Hindlimb muscle (tissue), 1 donor: ENCODE measurements at places on chromosomes 3 and 15. TPM values are rescaled to one million over a fixed set of nuclear protein-coding genes. Genes with fewer than 3 reads are reported as not detected.

DNA sequence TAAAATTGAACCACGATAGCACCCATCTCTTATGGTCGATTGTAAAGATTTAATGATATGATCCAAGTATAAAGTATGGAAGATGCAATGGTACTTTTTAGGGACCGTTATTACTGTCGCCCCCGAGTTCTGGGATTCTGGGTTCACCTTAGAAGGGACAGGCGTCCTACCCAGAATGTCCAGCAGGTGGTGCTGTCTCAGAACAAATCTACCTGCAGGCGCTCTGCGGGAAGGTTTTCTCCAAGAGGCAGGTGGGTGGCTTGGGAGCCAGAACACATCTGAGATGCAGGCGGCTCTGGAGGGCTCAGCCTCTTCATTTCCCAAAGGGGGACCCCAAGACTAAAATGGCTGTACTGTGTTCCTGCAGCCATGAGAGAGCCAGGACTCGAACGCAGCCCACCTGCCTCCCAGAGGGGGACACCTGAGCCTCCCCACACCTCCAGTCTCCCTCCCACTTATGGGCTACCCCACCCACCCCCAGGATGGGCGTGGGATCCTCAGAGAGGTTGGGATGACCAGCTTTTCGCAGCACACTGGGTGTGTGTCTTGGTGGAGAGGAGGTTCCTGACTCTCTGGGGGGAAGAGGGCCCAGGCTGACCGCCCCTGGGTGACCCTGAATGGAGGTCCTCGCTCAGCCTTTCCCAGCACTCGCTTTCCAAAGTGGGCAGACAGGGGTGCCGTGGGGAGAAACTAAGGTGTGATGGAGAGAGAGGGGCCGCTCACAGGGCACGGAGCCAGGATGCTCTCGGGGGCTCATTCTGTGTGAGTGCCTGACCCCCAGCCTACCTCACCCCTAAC, 28.1 kb upstream of the CORO2B start:
- peak; percentile 56 for DNase-seq

DNA sequence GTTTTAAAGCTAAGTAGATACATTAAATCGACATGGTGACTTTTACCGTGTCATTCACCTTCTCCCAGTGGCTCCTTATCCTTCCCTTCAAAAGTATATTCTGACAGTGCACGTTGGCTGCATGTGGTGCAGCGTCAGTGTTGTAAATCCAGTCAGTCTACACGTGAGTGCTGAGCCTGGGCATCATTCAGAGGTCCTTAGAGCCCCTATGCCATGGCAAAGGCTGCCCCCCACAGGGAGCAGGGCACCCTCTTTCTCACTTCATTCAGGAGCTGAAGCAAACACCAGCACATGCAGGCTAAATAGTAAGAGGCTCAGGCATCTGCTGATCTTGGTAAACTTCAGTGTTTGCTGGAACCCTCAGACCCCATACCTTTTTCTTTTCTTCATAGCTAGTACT, 43.3 kb downstream of the RASGRP1 start:
- DNase-seq = no peak

DNA sequence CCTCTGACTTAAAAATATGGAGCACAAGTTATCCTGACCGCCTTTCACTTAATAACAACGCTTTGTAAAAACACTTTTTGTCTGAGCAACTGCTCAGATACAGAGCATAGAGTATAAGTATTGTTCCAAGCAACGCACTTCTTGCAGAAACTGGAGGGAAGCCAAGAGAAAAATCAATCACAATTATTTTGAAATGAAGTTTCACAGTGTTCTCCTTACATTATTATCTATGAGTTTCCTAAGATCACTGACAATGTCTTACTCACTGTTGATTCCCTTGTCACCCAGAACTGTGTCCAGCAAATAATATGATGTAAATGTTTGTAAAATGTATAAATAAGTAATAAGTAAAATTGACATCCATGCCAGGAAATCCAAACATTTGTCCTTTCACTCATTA, 184.6 kb upstream of the GPR149 start:
- DNase-seq = no peak

DNA sequence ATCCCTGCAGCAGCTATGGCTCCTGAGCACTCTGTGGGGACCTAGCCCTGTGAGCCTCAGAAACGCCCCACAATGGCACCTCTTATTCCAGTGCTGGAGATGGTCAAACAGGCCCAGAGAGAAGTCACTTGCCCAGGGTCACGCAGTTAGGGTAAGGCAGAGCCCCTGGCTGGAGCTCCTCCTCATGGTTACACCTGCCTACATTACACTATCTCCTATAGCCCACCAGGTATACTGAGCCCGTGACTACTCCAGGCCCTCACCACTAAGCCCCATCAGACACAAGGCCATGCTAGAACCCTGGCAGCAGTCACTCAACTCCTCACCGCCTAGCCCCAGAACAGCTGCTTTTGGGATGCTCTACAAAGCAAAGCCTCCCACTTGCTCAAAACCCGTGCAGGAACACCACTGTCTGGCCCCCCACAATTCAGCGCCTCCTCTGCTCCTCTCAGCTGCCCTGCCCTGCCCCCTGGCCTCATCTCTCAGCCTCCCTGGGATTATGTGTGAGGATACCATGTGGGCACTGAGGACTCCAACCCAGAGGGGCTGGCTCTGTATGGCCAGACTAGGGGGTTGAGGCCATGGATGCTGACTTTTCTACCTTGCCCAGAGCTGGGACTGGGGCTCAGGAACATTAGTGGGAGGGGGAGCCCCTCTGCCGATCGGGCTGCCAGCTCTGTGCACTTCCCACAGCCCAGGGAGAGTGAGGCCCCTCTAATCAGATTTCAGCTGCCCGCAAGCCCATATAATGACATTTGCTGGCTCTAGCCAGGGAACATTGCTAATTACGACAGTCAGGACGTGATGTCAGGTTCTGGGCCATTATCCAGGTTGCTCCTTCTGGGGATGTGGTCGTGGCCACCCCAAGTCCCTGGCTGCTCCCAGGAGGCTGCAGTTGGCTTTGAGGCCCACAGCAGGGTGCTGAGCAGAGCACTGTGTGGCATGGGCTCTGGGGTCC, 4.0 kb downstream of the NT5DC2 start:
- no peak for DNase-seq

- DNase-seq = no peak
These were observed 102.5 kb downstream of the SST start for GRCh38 chr3:187567661-187568121.

DNA sequence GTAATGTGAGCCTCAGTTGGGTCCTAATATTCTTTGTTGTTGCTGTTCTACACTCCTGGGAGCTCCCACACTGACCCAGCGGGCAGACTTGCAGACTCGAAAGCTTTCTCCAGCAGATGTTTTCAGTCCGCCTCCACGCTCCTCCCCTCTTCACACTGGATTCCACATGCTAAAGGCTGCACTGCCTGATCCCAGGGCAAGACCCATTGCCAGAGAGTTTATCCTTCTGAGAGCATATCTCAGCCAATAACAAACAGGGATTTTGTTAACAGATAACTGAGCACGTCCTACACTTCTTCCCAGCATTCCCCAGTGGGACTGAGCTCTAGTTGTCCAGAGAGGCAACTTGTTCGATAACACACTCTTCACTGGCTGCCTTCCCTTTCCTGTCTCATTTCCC, 8.0 kb upstream of the COL6A6 start:
- DNase-seq = peak; percentile 74

- DNase-seq = no peak
These were observed 241.9 kb upstream of the TOPAZ1 start for GRCh38 chr3:43999728-44000319.

- DNase-seq = no peak
These were observed 41.9 kb upstream of the CD200R1L start for GRCh38 chr3:112888381-112889085.

DNA sequence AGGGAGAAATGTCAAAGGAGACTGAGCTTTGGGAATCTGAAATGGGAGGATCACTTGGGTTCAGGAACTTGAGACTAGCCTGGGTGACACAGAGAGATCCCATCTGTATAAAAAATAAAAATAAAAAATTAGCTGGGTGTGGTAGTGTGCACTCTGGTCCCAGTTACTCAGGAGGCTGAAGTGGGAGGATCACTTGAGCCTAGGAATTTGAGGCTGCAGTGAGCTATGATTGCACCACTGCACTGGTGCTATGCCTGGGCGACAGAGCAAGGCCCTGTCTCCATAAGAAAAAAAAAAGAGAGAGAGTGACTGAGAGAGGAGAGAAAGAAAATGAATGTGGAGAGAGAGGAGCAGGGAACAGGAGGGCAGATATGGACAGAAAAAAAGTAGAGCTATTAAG, 72.8 kb downstream of the SENP2 start:
- no peak for DNase-seq

DNA sequence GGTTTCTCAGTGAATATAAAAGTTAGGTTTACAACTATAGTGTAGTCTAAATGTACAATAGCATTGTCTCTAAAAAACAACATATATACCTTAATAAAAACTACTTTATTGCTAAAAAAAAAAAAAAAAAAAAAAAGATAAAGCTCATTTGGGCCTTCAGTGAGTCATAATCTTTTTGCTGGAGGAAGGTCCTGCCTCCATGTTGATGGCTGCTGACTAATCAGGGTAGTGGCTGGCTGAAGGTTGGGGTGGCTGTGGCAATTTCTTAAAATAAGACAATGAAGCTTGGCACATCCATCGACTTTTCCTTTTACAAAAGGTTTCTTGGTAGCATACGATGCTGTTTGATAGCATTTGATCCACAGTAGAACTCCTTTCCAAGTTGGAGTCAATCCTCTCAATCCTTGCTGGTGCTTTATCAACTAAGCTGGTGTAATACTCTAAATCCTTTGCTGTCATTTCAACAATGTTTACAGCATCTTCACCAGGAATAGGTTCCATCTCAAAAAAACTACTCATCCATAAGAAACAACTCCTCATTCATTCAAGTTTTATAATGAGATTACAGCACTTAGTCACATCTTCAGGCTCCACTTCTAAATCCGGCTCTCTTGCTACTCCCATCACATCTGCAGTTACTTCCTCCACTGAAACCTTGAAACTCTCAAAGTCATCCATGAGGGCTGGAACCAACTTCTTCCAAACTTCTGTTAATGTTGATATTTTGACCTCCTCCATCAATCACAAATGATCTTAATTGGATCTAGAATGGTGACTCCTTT, 13.3 kb downstream of the ZNF280D start:
- DNase-seq = no peak

GRCh38 chr3:9716801-9717555, 13.3 kb downstream of the CPNE9 start:
- DNase-seq = no peak

DNA sequence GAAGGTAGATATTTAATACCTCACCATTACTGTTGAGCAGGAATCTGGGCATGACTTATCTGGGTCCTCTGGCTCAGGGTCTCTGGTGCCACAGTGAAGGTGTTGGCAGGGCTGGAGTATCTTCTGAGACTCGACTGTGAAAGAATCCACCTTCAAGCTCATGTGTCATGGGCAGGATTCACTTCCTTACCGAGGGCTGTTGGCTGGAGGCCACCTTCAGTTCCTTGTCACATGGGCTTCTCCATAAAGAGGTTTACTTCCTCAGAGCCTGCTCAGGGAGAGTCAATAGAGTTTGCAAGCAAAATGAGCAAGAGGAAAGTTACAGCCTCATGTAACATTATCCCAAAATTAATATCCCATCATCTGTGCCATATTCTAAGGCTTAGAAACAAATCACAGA, 459.5 kb downstream of the NR2F2 start:
- no peak for DNase-seq

GRCh38 chr3:183883291-183884096, 1.2 kb downstream of the PARL start:
- no peak for DNase-seq

DNA sequence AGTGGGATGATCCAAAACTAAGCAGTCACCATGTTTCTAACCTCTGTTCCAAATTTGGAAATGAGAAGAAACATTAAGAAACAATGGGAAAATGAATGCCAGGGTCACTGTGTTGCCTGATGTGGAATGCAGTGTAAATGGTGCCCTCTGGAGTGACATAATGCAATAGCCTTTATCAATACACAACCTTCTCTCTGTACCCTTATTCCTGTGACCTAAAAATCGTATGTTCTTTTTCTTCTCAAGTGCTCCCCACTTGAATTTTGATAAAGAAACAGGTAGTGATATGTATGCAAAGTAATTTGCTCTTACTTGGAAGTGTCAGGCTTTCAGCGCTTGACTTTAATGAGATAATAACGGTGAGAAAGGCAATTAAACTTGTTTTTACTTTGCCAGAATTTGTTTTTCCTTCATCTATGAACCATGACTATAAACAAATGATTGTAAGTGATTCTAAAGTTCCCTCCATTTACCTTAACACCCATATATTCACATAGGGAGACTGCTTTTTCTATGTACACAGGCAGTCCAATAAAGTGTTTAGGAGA, 145.8 kb upstream of the THRB start:
- DNase-seq = no peak

DNA sequence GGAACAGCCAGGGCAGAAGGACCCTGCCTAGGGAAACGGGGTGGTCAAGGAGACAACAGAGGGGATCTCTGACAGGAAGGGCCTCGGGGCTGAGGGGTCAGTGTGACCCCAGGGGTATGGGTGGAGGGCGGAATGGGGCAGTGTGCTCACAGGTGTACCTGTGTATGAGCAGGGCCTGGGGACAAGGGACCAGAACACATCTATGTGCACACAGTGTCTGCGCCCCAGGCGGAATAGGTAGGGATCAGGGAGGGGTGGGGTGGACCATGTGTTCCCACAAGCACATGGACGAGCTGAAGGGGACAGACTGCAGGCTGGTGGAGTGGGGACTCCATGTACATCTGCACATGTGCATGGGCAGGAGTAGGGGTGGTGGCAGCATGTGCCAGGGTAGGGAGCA, 5.0 kb upstream of the TLR9 start:
- DNase-seq = no peak

Gene ANKRD34C
- polyA plus RNA-seq = 0.04 TPM

Gene C3orf49
- polyA plus RNA-seq = 0.41 TPM

Gene NEDD4
- polyA plus RNA-seq = 9.0 TPM
